ENCODE measurements at places on chromosomes 2 and 18.

DNA sequence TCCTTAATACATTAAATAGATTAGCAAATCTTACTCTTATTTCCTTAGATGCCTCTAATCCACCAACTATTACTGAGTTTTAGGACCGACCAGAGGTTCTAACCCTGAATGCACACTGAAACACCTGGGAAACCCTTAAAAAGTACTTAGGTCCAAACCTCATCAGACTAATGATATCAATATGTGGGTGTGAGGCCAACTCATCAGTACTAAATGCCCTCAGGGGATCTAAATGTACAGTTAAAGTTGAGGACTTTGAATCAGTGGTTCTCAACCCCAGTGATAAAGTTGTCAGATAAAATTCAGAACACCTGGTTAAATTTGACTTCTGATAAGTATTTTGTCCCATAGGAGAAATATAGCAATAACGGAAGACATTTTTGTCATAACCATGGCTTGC is 20.9 kb downstream of the MMADHC start:
- DNase-seq: no peak

- DNase-seq: no peak
Observed at GRCh38 chr2:9415516-9416169, 7.7 kb downstream of the ITGB1BP1 start.

GRCh38 chr18:28127763-28128658 is 48.9 kb downstream of the CDH2 start:
- peak; percentile 46 for DNase-seq

- peak; percentile 71 for DNase-seq
Observed at GRCh38 chr2:205730191-205730590, 47.9 kb downstream of the NRP2 start.

DNA sequence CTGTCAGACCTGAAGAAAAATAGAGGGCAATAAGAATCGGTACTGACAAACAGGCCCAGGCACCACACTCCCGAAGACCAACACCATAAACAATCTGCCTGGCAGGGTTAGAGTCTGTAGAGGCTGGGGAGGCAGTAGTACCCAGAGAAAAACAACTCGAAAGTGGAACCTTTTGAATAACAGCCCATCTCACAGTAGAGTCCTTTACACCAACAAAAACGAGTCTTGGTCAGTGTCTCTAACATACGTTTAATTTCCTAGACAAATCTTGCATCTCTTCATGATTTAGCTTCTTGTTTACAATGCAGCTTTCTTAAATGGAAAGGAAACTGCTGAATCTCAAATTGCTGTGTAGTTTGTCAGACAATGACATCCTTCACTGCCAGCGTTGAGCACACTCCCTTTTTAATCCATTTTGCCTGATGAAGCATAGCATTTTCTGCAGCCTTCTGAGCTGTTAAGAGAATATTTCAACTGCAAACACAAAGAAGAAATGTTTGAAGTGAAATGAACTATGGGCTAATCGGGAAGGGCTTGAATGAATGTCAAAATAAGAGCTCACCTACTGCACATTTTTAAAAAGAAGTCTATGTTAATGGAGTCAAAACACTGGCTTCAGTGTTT is 73.1 kb upstream of the DSG1 start:
- peak; percentile 78 for DNase-seq

DNA sequence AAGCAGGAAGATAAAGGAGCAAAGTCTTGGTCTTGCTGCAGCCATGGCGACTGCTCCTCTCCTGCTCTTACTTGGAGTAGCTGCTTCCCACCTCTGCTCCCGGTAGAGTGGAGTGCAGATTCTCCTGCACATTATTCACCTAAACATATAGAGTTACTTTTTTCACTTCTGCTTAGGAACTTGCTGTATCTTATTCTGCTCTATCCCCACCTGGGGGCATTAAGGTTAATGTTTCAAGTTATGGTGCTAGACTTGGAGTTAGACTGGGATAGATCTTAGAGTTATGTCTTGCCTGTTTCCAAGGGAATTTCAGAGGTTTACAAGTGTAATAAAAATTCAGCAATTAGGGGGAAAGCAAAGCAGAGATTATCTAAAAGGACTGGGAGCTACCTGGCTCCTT is 144.2 kb downstream of the SETBP1 start:
- no peak for DNase-seq

- DNase-seq: peak; percentile 26
Observed at GRCh38 chr2:112001136-112001715, 53.8 kb upstream of the TMEM87B start.

- no peak for DNase-seq
Observed at GRCh38 chr2:66699793-66700676, 265.1 kb downstream of the MEIS1 start.

- no peak for DNase-seq
Observed at GRCh38 chr2:102253140-102253752, 58.1 kb upstream of the IL1RL1 start.

DNA sequence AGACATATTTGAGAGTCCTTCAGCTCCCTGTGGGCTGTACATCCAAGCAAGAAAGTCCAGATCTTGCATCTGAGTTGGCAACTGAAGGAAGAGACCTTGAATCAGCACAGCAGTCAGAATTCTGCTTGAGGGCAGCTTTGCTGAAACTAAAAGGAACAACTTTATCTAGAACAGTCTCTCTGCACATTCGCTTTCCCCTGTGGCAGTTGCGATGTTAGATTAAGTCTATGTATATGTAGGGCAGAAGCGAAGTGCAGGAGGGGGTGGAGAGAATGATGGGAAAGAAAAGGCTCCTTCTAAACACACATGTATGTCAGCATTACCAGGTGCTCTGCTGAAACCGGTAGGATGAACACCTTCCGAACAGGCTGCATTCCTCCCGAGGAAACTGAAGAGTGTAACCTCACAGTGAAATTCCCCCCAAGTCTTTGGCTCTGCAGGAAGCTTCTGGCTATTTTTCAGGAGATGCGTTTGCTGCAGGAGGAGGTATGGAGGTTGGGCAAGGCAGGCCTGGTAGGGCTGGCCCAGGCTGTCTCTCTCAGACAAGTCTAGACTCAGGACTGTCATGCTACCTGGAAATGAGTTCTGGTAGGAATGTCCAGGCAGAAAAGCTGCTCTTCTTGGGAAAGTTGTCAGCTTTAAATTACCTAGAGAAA is 70.0 kb upstream of the ATL2 start:
- DNase-seq: no peak

GRCh38 chr2:64998658-64999061 is 9.5 kb downstream of the SLC1A4 start:
- peak; percentile 82 for DNase-seq

DNA sequence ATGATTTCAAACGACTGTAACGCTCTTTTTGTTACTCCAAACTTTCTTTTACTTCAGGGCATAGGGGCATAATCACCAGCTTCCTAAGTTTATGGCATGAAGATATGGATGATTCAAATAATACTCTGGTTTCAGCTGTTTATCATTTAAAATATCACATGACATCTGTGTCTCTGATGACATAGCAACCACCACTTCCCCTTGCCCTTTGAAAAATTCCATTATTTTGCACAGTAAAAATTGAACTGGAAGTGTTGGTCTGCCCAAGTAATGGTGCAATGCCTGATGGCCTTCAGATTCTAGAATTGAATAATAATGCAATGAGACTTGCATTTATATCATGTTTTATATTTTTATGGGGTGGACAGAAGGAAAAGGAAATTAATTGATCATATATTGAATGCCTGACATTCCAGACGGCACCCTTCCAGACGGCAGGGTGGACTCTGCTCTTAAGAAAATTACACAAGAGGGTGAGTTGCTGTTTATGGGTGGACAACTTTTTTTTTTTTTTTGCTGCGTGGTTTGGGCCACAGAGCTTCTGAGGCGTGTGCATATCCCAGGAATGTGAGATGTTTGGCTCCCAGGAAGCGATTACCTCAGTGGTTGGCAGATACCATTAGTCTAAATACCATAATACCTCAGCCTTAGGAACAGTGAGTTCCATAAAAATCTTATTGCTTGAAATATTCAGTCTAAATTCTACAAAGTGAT is 101.7 kb upstream of the ZNF521 start:
- peak; percentile 85 for DNase-seq

GRCh38 chr18:23494992-23495391 is 8.3 kb upstream of the RMC1 start:
- no peak for DNase-seq

- DNase-seq: no peak
Observed at GRCh38 chr2:30439879-30440278, 7.2 kb upstream of the LCLAT1 start.

Data from astrocyte of the hippocampus (primary cell).